ENCODE measurements at places on chromosomes 3 and 15.

DNA sequence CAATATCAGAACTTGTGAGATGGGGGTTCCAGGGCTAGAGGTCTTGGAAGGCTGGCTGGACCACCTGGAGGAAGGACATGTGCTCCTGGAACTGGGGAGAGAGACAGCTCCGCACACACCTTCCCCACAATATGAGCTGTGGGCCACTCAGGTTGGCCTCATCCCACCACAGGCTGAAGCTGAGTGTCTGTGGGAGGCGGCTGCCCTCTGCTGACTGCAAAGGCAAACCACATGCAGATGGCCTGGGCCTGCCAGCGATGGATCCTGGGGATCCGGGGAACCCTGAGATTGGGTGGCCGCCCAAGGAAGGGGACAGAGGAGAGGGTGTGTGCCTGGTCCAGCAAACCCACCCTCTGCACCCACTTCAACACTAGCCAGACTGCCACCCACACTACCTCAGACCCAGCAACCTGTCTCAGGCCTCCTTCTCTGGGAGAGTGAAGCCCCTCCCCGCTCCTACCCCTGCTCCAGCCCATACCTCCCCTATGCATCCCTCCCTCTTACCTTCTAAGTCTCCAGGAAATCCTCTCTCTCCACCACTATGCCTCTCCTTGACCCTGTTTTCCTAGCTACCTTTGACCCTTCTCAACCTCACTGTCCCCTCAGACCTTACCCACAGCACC lies 44.8 kb downstream of the CYP11A1 start:
- DNase-seq, result peak; percentile 52

DNA sequence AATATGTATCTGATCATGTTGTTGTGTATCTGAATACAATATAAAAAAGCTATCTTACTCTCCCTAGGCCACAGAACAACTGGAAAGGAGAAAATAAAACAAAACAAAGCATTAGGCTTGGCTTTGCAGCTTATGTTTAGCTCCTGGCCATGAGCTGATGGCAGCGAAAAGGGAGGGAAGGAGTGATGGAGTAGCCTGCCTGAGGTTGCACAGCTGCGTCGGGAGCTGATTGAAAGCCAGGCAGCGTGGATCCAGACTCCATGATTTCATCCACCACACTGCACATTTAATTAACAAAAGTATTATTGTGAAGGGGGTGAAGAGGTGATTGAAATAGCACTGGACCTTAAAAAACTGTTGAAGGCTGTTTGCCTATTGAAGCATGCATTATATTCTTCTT lies 212.2 kb downstream of the GABRG3 start:
- DNase-seq, result no peak

- no peak for DNase-seq
Observed at GRCh38 chr15:79430901-79431635, 1.1 kb upstream of the MINAR1 start.

- no peak for DNase-seq
Observed at GRCh38 chr3:107265526-107265925, 111.7 kb upstream of the CCDC54 start.

GRCh38 chr15:92606126-92606835 lies 49.3 kb downstream of the FAM174B start:
- no peak for DNase-seq

GRCh38 chr3:50602595-50603191 lies 8.9 kb downstream of the CISH start:
- no peak for DNase-seq

DNA sequence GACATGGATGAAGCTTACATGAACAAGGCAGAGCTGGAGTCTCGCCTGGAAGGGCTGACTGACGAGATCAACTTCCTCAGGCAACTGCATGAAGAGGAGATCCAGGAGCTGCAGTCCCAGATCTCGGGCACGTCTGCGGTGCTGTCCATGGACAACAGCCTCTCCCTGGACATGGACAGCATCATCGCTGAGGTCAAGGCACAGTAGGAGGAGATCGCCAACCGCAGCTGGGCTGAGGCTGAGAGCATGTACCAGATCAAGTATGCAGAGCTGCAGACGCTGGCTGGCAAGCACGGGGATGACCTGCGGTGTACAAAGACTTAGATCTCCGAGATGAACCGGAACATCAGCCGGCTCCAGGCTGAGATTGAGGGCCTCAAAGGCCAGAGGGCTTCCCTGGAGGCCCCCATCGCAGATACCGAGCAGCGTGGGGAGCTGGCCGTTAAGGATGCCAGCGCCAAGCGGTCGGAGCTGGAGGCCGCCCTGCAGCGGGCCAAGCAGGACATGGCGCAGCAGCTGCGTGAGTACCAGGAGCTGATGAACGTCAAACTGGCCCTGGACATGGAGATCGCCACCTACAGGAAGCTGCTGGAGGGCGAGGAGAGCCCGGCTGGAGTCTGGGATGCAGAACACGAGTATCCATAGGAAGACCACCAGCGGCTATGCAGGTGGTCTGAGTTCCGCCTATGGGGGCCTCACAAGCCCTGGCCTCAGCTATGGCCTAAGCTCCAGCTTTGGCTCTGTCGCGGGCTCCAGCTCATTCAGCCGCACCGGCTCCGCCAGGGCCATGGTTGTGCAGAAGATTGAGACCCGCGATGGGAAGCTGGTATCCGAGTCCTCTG lies 77.6 kb downstream of the CLDN11 start:
- DNase-seq, result no peak

All from HL-60 (cell line).